Left lung (tissue), 14 donors: ENCODE measurements at places on chromosomes 5 and 9. TPM values are rescaled to one million over a fixed set of nuclear protein-coding genes. Genes with fewer than 3 reads are reported as not detected.

The PCDH12 gene
- 36.6 TPM for polyA plus RNA-seq

The CFAP90 gene
- 3.8 TPM for polyA plus RNA-seq

The OR1Q1 gene
- not detected for polyA plus RNA-seq

The C5orf63 gene
- polyA plus RNA-seq: 12.1 TPM

The BSPRY gene
- polyA plus RNA-seq: 8.0 TPM

The SH2D3C gene
- 35.2 TPM for polyA plus RNA-seq

GRCh38 chr9:73548201-73548600, 396.5 kb downstream of the ANXA1 start:
- H3K4me1 ChIP-seq: no peaks in the 10 kb centered on the region
- DNase-seq: no peak
- H3K4me3 ChIP-seq: no peak overlapping the region
- H3K27ac ChIP-seq: no peak overlapping the region

GRCh38 chr9:73923796-73924195, 573.3 kb upstream of the RORB start:
- DNase-seq: no peak
- no peak overlapping the region for H3K27ac ChIP-seq
- H3K27me3 ChIP-seq: no peaks in the 10 kb centered on the region
- no peaks in the 10 kb centered on the region for H3K36me3 ChIP-seq
- no peak overlapping the region for H3K4me3 ChIP-seq

DNA sequence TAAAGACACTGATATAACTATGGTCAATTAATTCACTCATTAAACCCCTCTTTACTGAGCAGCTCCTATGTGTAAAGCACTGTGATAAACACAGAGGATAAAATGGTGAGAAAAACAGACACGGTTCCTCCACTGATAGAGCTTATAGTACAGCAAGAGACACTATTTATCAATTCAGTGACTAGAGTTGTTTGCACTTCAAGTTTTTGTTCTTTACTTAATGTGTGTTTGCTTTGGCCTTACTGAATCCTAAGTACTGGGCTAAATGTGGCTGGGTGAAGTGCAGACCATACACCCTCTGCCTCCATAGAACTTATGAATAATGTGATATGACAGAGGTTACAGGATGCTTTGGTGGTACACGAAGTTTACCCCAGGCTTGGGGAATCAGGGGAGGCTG, 80.1 kb upstream of the ITGA1 start:
- H3K4me1 ChIP-seq: peaks cover 19% of the 10 kb centered on the region
- no peak for DNase-seq
- no peak overlapping the region for H3K27ac ChIP-seq
- no peaks in the 10 kb centered on the region for H3K27me3 ChIP-seq
